ENCODE measurements at places on chromosomes 12 and 14.

GRCh38 chr14:74526854-74527585, 33.5 kb downstream of the ISCA2 start:
- DNase-seq = no peak

DNA sequence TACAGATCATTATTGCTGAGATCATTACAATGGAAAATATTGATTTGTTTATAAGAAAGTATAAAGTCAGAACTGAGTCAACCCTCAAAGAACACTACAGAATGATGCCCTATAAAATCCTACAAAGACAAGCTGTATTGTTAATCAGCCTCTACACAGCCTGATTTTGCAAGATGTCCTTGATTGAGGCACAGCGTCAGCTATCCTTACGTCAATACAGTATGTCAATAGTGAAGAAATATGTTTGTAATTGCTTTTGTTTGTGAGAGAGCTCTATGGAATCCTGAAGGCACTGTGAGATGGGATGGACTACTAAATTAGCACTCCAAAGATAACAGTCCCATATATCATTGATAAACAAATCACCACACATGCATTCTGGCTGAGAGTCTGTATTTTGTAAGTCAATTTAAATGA, 70.7 kb downstream of the RASSF9 start:
- DNase-seq = no peak

DNA sequence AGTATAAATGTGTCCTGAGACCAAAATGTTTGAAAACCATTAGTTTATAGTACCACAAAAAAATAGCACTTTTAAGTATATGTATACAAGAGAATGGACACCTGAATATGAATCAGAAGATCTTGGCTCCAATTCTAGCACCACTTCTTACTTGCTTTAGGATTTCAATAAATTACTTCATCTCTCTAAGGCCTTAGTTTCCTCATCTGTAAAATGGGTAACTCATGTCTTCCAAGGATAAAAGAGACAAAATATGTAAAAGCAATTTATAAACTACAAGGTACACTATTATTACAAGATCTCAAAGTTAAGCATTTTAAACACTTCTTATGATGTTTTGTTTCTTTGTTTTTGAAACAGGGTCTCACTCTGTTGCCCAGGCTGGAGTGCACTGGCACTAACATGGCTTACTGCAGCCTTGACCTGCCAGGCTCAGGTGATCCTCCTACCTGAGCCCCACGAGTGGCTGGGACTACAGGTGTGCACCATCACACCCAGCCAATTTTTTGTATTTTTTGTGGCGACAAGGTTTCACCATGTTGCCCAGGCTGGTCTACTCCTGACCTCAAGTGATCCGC, 9.4 kb downstream of the DUSP16 start:
- DNase-seq = no peak

- no peak for DNase-seq
These were observed 59.3 kb upstream of the SLC2A13 start for GRCh38 chr12:40165179-40165578.

DNA sequence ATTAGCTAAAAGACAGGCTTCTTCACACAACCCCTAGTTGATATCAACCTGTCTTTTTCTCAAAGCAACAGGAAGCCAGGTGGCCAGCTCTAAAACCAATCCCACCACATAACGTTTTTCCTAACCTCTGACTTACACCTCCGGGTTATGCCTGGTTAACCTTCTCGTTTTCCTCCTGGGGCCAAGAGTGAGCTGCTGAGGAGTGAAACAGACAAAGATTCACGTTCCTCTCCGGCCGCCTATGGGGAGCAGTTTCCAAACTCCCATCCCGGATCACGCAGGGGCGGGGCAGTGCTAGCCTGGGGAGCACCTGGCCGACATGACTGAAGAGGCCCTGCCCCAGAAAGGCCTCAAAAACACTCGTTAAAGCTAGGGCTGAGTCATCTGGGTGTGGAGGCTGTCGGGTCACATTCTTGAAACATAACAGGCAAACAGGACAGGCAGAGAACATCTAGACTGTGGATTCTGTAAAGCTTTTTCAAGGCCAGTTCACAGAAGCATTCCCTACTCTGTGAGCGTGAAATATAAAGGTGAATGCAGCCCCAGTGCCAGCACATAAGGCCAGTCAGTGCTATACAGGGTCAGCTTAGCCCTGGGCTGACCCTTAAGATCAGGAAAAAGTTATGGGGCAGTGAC, 25.9 kb upstream of the LGALS3 start:
- DNase-seq = peak; percentile 34

DNA sequence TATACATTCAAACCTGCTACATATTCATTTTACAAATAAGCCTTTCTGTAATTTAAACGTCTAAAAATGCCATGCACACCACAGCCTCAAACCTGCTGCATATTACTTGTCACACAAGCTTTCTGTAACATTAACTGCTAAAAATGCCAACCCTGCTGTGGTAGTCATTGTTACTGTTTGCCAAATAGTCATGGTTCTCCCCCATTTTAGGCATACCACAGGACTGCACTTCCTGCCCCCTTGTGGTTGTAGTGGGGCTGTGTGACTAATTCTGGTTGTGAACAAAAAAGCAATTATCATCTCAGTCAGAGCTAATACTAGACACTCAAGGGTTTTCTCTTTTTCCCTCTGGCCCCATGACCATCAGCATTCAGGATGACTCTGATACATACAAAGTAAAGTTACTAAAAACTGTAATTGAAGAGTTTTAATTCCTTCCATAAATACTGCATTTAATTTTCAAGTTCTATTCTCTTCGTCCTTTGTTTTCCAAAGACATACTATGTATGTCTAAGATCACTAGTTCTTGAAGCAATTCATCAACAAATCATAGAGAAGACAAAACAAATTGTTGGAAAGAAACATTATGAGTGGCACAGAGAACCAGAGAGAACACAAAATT, 5.7 kb upstream of the SLC35F4 start:
- DNase-seq = peak; percentile 10

DNA sequence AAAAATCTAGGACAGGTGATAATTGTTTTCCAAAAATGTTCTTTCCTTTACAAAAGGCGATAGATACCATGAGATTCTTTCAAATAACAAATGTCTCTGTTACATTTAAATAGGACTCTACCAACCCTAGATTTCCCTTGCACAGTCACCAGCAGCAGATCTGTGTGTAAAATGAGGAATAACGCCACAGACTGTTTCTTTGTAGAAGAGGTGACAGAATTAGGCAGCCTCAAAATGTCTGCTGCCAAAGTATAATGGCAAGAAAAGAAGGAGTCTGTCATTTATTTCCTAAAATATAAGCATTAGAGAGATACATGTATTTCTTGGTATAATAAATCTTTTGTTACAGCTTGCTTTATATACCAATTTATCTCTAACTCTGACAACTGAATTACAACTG, 8.5 kb upstream of the SRGAP1 start:
- DNase-seq = no peak
